ENCODE measurements at places on chromosomes 5 and 9.

- DNase-seq, result no peak
These were observed 57.8 kb downstream of the TMC1 start for GRCh38 chr9:72579190-72579589.

DNA sequence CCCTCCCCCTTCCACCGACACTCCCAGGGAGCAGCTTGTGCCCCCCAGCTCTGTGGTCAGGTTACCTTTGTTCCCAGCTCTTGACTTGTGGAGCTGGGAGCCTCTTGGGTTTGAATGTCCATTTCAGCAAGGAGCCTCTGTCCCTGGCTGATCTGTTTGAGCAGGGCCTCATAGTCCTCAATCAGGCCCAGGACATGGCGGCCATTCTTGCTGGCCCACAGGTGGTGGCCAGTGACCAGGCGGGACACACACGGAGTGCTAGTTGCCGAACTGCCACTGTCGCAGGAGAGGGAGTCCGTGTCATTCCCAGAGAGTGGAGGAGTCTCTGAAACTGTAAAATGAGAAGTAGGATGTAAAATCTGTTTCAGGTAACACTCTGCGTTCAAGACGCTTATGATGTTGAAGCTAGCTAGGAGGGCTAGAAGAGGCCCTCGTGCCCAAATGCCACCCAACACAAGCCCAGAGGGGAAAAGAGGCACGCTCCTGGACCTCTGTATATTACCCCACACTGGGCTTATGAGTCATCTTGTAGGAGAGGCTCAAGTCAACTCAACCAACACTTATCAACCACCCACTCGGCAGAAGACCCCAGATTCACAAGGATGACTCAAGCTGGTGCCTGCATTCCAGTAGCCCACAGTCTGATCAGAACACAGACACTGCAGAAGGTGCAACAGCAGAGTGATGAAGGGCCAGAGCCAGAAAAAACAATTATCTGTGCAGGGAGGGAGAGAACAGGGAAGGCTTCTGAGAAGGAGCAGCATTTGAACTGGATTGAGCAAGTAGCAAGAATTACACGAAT lies 177.0 kb downstream of the CDK5RAP2 start:
- DNase-seq, result no peak

DNA sequence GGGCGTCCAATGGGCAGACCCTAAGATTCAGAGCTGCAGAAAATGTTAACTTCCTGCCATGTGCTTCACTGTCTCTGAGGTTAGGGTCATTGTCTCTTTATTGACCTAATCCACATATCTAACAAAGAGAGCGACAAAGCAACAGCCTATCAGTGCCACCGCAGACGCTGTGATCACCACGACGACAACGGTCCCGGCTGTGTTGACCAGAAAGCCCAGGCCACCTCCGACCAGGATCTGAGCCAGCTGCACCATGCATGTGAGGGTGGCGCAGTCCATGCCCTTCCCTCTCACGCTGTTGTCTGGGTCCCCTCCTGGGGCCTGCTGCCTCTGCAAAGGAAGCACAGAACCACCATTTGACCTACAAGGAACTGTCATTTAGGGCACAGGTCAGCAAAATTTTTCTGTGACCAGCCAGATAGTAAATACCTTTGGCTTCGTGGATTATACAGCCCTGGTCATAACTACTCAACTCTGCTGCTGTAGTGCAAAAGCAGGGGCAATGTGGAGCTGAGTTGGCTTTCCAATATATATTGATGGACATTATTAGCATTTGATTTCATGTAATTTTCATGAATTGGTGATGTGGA lies 8.5 kb downstream of the RXFP3 start:
- no peak for DNase-seq

- no peak for DNase-seq
These were observed 608.3 kb upstream of the NUDT12 start for GRCh38 chr5:104170926-104171325.

GRCh38 chr5:93186076-93186682 lies 394.8 kb downstream of the NR2F1-AS1 start:
- DNase-seq, result no peak

GRCh38 chr9:95177617-95178016 lies 139.9 kb downstream of the FANCC start:
- no peak for DNase-seq

DNA sequence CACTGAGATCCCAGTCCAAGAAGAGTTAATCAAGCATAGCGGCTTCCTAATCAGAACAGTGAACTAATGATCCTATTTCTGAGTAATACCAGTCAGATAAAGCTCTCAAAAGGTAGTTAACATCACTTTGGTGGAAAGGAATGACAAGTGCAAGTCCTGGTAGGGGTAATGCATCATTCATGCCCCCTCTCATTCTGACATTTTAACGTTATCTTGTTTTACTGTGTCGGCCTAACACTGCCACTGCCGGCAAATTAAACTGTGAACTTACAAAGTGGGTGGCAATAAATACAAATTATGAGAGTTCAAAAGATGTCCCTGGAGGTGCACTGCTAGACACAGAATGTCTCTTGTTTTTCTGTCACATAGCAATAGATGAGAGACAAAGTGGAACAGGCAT lies 131.6 kb downstream of the EBF1 start:
- no peak for DNase-seq

- no peak for DNase-seq
These were observed 7.5 kb downstream of the NDST1 start for GRCh38 chr5:150515446-150515845.

DNA sequence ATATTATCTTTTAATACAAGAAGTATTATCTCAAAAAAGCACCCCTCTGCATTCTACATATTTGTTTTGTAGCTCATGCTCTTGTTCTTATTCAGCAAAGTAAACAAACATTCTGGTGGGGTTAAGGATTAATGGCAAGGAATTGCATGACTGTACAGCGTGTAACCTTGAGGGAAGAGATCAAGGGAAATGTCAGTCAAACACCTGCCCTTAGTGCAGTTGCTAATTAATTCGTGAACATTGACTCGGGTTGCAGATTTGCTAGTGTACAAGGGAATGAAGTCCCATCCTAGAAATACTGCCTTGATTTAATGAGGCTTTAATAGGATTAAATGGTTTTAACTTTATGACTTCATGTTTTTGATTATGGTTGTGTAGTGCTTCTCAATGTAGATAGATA lies 1758.1 kb downstream of the MAT2B start:
- no peak for DNase-seq

DNA sequence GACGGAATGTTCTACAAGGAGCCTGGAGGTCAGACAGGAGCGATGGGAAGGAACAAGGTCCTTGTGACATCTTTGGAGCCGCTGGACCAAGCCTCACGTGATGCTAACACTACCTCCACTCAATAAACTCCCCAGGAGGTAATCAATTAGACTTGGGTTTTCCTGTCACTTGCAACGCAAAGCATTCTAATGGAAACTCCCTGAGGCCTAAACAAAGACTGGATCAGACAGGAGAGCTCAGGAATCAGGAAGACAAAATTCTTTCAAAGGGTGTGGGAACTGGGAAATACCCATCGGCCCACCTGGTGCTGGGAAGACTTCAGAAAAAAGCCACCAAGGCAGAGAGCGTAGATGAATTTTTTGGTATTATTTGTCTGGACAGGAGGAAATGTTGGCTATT lies 22.3 kb upstream of the UNC5A start:
- no peak for DNase-seq

DNA sequence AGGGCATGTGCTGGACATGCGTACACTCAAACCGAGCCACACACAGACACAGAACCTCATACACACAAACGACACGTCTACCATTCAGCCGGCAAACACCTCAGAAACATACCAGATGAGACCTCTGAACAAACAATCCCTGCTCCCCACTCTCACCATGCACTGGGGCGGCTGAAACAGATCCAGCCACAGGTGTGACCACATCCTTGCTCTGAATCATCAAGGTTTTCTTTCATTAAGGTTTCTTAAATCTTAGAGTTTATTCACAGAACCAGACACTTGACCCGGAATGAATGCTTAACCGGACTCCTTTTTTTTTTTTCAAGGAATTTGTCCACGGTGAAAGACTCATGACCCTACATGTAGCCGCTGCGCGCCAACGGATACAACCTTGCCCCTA lies 26.2 kb downstream of the TERT start:
- DNase-seq, result no peak

GRCh38 chr9:72354704-72355103 lies 10.3 kb downstream of the ZFAND5 start:
- DNase-seq, result no peak

DNA sequence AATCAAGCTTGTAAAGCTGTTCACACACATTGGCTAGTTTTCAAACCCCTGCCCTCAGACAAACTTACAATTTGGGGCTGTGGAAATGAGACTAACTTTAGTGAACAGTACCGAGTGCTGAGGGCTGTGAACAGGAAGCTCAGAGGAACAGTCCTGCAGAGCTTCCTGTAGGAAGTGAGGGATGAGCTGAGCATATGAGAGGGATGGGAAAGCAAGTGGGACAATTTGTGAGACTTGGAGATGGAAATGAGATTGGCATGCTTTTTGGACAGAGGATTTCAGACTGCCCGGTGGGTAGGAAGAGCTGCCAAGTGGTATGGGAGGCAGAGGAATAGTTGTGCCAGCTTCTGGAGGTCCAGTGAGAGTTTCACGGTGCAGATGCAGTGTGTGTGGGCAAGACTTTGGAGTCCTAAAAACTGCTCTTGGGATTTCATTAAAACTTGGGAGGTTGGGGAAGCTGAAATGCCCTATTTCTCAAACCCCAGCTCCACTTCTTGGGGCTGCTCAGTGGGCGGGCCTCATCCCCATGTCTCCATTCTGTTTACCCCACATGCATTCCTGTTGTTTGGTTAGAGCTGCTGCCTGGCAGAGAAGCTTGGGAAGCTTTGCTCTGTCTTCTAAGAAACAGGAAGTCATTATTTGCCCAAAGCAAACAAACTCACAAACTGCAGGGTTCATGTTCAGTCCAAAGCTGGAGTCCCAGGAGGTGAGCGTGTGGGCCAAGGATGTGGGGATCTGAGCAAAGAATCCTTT lies 267.5 kb downstream of the ZSWIM6 start:
- DNase-seq, result no peak

DNA sequence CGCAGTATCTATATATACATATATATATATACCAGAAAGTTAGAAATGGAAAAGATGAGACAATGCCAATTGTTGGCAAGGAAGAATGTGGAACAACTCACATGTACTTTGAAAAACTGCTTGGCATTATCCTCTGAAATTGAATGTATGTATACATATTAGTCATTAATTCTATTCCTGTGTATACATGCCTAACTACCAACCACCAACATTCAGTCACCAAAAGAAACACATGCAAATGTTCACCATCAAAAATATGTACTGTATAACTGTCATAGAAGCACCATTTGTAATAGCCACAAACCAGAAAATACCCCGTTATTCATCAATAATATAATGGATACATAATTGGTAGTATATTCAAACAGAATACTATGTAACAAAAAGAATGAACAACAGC lies 330.2 kb upstream of the GRAMD2B start:
- DNase-seq, result no peak

GRCh38 chr9:137068539-137069507 lies 1.5 kb downstream of the SAPCD2 start:
- DNase-seq, result no peak

DNA sequence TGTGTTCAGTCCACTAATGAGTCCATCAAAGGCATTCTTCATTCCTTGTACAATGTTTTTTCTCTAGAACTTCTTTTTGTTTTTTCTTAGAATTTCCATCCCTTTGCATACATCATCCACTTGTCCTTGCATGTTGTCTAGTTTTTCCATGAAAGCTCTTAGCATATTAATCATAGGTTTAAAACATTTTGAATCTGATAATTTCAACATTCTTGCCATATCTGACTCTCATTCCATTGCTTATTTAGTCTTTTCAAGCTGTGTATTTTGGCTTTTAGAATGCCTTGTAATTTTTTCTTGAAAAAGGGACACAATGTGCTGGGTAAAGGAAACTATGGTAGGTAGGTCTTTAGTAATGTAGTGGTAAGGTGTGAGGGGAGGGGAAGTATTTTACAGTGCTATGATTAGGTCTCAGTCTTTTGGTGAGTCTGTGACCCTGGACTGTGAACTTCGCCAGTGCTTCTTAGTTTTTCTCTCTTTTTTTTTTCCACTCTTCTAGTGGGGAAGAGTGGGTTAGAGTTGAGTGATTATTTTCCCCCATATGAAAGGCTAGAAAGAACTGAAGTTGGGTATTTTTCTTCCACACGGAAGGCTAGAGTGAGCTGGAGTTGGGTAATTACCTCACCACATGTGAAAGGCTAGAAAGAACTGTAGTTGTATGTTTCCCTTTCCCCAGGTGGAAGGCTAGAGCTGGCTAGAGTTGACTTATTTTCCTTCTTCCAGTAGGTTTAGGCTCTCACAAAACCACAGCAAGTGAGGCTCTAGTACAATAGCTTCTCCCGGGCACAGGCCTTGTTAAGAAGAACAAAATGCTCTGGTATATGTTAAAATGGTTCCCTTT lies 172.1 kb downstream of the SNX18 start:
- DNase-seq, result no peak

- no peak for DNase-seq
These were observed 153.1 kb upstream of the RASA1 start for GRCh38 chr5:87114631-87115030.

GRCh38 chr5:105057893-105058292 lies 1495.3 kb upstream of the NUDT12 start:
- DNase-seq, result no peak

DNA sequence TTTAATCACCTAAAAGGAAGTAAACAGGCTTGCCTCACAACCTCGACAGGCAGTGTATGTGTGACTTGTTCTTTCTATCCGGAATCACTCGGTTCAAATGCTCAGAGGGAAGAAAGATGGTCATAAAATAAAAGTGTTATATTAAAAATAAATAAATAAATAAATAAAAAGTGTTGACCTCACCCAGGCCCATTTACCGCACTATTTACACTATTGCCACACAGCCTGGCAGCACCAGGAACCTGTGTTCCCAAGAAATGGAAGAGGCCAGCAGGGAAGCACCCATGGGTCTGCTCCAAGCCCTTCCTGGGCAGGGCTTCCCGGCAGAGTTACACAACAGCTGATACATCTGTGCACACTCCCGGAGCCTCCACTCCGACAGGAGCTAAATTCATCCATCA lies 127.9 kb downstream of the EFNA5 start:
- DNase-seq, result no peak

DNA sequence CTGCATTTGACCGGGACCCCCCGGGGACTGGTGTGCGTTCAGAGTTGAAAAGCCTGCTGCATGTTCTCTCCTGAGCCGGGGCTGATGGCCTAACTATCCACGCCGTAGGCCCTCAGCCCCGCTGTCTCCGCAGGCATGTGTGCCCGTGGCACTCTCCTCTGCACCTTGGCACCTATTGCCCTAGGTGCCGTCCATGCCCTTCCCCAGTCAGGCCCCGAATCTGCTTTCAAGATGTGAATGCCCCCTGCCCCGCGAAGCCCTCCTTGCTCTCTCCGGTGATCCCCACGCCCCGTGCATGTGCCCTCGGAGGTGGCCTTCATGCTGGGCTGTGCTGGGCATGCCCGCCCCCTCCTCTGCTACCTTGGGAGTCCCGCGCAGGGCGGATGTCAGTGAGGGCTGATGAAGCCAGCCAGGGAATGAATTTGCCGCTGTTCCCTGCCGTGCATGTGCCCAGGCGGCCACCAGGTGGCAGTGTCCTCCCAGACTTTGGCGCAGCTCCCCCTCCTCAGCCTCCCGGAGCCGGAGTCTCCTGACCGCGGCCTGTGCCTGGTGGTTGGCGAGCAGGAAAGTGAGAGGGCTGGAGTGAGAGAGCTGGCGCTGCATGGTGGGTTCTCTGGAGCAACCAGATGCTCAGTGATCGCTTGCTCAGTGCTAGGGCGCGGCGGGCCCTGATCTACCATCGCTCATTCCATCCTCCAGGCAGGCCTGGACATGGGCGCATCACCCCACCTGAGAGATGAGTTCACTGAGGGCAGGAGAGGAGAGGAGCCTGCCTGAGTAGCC lies 112.9 kb upstream of the LMX1B start:
- peak; percentile 40 for DNase-seq
